ENCODE measurements at places on chromosomes 6 and 20.

- DNase-seq = no peak
Measured at GRCh38 chr6:107807196-107807811, 16.8 kb downstream of the SCML4 start.

- no peak for DNase-seq
Measured at GRCh38 chr6:158663625-158664165, 13.8 kb downstream of the SYTL3 start.

- DNase-seq = no peak
Measured at GRCh38 chr6:20213271-20213798, 1.1 kb upstream of the MBOAT1 start.

DNA sequence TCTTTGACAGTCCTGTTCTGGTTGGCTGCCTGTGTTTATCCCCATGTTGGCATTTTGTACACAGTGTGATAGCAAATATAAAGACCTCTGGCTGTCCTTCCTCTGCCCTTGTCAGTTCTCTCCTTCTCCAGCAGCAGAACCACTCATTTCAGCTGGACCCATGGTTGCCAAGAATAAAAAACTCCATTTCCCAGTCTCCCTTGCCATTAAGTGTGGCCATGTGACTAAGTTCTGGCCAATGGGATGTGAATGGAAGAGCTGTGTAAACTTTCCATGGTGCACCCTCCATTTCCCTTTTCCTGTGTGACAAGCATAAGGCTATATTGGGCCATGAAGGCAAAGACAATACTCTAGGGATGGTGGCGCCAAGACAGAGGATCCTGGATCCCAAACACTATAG, 78.4 kb upstream of the TBC1D7 start:
- DNase-seq = no peak

GRCh38 chr20:25296094-25297093, 48.5 kb downstream of the PYGB start:
- DNase-seq = no peak

- no peak for DNase-seq
Measured at GRCh38 chr6:106085692-106085983, 498 bp upstream of the PRDM1 start.

GRCh38 chr6:150129616-150130505, 13.0 kb upstream of the PPP1R14C start:
- no peak for DNase-seq
